ENCODE measurements at places on chromosomes 3 and 15.
A peak's percentile ranks its signal among the peaks of the same experiment; 100 is the strongest.

DNA sequence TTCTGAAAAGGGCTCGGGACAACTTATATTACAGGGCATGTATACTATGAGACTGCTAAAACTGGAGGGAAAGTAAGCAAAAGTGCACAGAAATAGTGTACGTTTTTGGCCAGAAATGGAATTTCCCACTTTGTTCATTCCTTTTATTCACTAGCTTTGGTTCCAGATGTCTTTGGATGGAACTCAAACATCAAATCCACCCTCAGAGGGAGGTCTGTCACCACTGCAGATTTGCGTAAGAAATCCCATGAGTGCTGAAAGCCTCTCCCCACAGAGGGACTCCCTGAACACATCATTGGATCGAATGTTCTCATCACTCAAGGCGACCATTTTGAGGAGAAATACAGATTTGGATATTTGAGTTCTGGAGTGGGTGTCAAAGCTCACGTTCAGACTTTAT, 71.6 kb downstream of the FEM1B start:
- DNase-seq: no peak

GRCh38 chr3:62888778-62889177, 13.6 kb upstream of the CADPS start:
- no peak for DNase-seq

DNA sequence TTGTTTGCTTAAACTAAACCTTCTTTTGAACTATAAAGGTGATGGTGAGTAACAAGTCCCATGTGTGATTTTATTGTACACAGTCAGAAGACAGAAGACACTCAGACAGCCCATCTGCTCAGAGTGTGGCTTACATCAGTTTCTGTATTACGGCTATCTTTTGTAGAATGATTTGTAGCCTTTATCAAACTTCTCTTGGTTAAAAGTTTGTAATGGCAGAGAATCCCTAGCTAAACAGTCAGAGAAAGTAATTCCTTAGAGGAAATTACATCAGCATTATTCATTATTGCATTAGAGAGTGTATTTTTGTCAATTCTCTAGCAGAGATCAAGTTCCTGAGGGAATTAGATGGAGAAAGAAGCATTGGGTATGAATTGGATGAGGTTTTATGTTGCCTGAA, 500.8 kb downstream of the CNTN4 start:
- no peak for DNase-seq

- DNase-seq: no peak
Observed at GRCh38 chr3:183252973-183253527, at the start of gene B3GNT5. Gene B3GNT5 (plus strand): TSS chr3:183253253. CDS start chr3:183269799, 16,546 bp downstream.

DNA sequence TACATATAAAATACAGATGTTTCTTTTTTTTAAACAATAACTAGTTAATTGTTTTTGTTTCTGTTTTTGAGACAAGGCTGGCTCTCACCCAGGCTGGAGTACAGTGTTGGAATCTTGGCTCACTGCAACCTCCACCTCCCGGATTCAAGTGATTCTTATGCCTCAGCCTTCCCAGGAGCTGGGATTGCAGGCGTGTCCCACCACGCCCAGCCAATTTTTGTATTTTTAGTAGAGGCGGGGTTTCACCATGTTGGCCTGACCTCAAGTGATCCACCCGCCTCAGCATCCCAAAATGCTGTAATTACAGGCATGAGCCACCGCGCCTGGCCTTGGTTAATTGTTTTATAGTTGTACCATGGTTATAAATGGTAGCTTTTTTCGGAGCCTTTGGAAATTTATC, 72.3 kb downstream of the PIAS1 start:
- DNase-seq: no peak

- no peak for DNase-seq
Observed at GRCh38 chr3:88936831-88937230, 170.6 kb upstream of the EPHA3 start.

GRCh38 chr15:99997112-99997651, 263.9 kb upstream of the LYSMD4 start:
- peak; percentile 32 for DNase-seq

GRCh38 chr3:106473576-106474475, 605.0 kb upstream of the CBLB start:
- no peak for DNase-seq

DNA sequence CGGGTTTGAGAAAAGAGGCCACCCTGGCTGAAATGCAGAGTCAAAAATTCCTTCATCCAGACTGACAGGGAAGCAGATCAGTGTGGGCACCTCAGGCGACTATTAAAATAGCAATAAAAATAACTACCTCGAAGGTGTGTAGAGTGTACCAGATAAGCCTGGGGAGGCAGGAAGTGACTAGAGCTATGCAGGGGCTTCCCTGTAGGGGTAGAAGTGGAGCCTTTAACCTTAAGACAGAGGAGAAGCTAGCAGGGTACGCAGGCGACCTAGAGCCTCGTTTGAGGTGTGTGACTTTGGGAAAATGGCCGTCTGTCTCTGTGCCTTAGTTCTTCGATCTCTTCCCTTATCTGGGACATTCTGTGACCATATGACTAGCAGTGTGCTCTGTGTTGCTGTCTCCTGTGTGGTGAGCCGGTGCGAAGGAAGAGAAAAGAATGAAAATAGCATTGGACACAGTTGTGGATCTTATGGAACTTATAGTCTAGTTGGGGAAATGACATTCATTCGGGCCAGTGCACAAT, 17.6 kb downstream of the BHLHE40 start:
- peak; percentile 31 for DNase-seq

DNA sequence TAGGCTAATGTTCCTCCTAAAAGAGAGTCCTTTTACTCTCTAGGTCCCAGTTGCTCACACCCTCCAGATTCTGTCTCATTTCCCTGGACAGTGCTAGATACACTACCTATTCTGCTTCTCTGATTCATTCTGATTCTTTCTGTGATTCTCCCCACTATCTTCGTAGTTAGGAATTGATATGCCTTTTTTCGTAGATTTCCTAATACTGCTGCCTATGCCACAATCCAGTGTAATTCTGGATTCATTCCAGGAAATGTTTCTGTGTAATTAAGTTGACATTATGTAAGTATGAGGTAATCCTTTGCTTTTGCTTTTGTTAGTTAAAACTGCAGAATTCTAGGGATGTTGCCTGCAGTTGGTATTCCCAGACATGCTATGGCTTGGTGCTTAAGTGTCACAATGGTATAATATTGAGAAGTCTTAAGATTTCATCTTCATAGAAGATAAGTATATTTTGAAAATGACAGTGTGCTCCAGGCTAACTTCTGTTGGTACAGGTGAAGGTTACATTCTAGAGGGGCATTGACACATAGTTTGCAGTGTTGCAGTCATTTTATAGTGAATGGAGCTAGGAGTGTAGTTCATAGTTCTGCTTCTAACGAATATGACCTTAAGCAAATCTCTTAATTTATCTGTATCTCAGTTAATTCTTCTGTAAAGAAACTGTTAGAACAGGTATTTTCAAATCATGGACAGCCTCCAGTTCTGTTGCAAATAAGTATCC, 54.3 kb downstream of the RIOX2 start:
- no peak for DNase-seq

- no peak for DNase-seq
Observed at GRCh38 chr3:18190646-18191045, 234.5 kb downstream of the SATB1 start.

All from sciatic nerve (tissue), 2 donors.